ENCODE measurements at places on chromosomes 16 and 17.

DNA sequence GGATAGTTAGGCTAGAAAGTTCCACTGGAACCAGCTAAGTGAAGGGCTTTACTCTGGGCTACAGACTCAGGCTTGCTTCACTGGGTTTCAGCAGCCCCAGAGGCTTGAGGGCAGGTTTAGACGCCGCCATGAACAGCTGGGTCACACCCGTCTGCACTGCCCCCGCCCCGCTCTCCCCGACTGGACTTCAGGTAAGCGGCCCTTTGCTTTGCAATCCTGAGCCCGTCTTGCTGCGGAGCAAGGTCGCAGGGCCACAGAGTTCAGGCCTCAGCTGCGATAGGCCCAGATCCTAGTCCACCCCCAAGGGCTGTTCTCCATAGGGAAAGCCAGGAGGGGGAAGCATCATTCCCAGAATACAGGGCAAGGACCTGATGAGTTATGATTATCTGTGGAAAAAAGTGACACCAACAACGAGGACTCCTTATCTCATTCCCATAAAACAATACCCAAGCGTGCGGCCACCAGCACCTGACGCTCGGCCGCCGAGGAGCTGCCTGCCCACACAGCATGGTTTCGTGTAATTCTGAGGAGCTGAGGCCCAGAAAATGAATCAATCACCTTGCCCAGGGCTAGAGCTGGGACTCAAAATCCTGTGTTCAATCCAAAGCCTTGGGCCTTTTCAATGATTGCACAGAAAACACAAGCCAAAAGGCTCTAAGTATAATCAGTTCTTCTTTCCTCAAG is 20.4 kb downstream of the MEAK7 start:
- DNase-seq, result no peak

- no peak for DNase-seq
These were observed 8.9 kb downstream of the SUPT4H1 start for GRCh38 chr17:58343131-58343530.

DNA sequence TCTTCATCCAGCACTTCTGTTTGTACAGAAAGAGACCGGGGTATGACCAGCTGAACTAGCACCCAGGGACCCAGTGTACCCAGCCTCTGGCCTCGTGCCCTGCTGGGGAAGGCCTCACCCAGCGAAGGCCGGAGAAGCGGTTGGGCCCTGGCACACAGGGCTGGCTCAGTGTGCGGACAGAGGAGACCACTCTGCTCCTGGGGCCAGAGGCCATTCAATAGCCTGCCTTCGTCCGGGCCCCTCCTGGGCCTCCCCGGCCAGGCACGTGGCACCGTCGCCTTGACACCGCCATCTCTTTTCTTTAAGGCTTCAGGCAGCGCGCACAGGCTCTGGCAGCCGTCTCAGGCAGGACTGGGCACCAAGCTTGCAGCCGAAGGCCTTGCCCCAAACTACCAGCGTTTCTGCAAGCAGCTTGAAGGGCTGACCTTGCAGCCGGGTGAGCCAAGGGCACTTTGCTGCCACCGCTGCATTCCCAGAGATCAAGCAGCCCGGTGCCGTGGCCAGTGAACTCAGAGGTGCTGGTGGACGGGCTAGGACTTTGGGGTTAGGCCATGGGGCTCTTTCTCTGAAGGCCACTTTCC is 8.0 kb downstream of the TAX1BP3 start:
- no peak for DNase-seq

DNA sequence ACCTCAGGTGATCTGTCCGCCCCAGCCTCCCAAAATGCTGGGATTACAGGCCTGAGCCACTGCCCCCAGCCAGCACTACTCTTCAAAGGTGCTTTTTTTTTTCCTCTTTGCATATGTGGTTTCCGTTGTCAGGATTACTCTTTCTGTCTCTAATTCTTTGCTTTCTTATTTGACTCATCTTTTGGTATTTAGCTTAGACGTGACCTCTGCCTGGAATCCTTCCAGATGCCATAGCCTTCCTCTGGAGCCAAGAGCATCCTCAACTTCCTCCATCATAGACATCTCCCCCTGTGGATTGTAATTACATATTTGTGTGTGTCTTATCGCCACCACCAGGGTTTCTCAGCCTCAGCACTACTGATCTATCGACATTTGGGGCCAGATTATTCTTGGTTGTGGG is 84.4 kb upstream of the XYLT1 start:
- peak; percentile 98 for DNase-seq

DNA sequence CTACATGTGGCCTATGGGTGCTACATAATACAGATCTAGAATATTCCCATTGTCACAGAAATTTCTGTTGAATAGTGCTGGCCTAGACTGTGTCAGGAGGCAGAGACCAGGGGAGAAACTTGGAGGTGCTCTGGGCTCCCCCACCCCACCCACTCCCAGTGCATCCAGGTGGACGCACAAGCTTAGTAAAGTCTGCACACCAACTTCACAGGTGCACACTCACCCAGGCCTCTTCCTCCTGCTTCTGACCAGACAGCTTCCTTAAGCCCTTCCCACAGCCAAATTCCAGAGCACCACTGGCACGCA is 7.6 kb upstream of the CNP start:
- DNase-seq, result no peak

- DNase-seq, result no peak
These were observed 17.2 kb upstream of the NUDT16L1 start for GRCh38 chr16:4675864-4676786.

DNA sequence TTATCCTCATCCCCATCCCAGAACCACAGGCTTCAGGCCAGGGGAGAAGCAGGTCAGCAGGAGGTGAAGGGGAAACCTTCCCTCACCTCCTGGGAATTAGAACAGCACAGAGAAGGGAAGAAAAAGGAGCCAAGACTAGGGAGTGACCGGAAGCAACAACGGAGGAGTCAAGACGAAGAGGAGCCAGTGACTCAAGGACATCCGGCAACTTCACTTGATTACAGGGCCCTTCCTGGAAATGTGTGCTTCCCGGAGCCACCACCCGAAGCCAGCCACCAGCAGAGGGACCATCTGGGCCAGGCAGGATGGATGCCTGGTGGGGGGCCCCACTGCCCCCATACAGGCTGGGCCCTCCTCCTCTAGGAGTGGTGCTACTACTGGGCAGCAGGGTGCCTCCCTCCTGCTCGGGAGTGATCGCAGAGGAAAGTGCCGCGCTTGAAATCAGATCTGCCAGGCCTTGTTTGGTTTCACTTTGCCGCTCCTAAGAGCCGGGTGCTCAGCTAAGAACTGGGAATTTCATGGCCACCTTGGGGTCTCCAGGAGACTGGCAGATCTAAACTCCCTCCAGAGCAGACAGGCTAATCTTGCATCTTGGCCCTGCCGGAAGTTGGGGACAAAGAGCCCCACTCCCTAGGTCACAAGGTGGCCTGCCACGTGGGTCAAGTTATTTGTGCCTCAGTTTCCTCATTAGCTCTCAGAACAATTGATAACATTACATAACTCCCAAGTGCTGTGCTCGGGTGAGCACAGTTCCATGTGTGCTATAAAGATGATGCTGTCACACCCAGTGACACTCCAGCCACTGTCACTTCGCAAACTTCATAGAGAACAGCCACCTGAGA is 6.6 kb downstream of the CDC42EP4 start:
- peak; percentile 67 for DNase-seq

- DNase-seq, result no peak
These were observed 136.9 kb downstream of the RAB11FIP4 start for GRCh38 chr17:31528291-31528874.
